DMS153 (cell line): ENCODE measurements at places on chromosomes 11 and 22.

- no peak for DNase-seq
Measured at GRCh38 chr11:124052966-124053365, 11.8 kb upstream of the OR10G7 start.

DNA sequence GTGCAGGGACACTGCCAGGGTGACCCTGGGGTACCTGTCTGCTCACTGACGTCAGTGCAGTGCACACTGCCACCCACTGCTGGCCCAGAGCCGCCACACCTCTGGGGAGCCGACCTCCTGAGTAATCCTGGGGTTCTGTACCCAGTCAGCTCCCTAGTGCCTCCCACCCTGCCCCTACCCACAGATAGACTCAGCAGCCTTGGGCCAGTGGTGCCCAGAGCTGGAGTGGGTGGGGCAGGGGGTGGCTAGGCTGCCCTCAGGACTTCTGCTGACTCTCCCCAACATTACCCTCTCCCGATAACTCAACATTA is 5.8 kb downstream of the NRXN2 start:
- no peak for DNase-seq

DNA sequence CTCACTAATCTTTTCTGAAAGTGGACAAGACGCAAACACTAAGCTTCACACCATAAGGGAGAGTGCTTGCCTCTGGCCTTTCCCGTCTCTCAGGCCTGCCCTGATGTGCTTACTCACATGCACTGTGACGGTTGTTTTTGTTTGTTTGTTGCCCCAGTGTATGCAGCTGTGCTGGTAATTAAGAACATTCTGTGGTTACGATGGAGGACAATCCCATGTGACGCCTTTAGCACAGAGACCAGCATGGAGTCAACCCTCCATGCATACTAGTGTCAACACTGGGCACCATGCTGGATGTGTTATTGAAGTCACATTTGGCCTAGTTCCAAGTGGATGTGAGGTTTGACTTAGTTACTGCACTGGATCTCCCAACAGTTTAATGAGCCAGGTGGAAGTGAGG is 27.8 kb upstream of the CDON start:
- peak; percentile 92 for DNase-seq

DNA sequence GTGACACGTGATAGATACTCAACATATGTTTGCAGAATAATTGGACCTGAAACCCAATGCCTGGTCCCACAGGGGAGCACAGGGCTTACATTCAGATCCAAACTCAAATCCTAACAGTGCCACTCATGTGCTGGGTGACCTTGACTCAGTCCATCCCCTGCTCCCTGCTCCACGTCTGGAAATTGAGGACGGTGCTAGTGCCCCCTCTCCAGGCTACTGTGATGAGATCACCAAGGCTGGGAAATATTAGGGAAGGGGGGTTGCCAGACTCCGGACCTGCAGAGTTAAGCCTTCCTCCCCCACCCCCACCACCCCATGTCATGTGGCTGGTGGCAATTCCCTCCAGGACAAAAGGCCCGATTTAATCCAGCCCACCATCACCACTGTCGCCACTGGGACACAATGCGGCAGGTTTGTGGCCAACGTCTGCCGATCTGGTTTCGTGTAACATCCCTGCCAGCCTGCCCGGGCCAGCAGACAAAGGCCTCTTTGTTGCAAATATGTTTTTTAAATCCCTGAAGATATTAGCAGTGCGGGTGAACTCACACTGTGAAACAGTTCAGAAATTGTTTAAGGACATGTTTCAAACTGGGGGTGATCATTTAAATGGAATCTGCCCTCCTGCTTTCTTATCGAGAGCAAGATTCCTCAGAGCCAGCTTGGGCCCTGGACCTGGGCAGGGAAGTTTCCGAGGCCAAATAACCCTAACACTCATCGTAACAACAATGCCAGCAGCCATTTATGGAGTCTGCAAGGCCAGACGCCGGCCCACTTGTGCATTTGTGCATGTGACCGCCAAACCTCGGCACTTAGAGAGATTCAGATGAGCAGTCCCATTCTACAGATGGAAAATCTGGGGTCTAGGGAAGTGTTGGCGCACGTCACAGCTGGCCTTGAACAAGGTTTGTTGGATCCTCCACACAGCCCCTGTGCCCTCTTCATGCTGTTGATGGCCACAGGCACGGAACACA is 19.6 kb upstream of the MN1 start:
- DNase-seq, result no peak

DNA sequence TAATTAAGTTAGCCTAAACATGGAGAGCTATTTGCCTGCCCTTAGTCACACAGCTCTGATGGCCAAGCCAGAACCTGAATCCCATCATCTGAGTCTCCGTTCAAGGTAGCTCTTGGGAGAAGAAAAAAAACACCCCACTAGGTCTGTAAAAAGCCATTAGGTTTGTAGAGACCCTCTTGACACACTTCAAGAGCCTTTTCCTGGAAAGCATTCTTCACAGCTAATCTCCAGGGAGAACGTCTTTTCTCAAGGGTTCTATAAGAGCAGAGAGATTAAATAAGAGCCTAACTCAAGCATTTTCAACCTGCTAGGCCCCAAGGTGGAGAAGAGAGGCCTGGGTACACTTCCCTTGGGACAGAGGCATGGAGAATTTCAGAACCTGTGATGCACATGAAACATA is 61.6 kb upstream of the NAV2 start:
- DNase-seq, result no peak

DNA sequence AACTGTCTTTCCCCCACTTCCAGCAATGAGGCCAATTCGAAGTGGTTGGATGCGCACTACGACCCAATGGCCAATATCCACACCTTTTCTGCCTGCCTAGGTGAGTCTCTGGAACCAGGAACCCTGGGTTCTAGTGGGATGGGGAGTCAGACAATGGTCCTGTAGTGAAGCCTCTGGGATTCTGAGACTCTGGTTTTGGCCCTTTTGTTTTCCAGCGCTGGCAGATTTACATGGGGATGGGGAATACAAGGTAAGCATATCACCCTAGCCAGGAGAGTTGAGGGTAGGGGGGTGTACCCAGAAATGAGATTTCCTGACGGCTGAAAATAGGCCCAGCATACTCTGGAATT is 530 bp downstream of the BBS1 start:
- no peak for DNase-seq

- no peak for DNase-seq
Measured at GRCh38 chr11:9956483-9956882, 292.6 kb downstream of the SWAP70 start.

DNA sequence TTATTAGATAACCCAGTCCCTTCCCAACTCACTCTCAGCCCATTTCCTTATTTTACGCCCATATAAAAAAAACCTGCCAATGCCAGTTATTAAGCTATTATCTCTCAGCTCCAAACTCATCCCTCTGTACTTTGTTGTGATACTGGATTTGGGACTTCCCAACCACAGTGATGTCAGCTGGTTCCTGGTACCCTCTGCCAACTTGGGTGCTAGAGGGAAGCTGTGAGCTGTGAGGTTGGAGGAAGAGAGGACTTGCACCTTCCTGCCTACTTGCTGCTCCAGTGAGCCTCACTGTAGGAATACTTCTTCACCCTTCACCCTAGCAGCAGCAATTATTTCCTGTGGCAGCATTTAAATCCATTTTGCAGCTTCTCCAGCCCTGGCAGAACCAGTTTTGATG is 19.2 kb upstream of the CSF2RB start:
- no peak for DNase-seq

- no peak for DNase-seq
Measured at GRCh38 chr22:28999919-29000556, 61.6 kb downstream of the C22orf31 start.

DNA sequence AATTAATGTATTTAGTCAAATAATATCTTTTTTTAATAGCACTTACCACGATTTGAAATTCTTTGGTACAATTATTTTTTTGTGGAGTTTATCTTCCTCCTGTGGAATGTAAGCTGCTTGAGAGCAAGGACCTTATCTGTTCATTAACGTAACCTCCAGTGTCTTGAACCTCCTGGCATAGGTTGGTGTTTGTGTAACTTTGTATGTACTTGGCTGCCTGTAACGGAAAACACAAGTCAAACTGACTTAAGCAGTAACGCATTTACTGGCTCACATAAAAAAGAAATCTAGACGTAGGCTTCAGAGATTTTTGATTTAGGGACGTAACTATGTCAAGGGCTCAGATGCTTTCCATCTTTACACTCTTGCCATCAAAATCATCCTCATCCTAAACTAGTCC is 56.1 kb downstream of the ARHGEF12 start:
- no peak for DNase-seq

GRCh38 chr22:37163575-37164504 is 14.1 kb upstream of the IL2RB start:
- no peak for DNase-seq

DNA sequence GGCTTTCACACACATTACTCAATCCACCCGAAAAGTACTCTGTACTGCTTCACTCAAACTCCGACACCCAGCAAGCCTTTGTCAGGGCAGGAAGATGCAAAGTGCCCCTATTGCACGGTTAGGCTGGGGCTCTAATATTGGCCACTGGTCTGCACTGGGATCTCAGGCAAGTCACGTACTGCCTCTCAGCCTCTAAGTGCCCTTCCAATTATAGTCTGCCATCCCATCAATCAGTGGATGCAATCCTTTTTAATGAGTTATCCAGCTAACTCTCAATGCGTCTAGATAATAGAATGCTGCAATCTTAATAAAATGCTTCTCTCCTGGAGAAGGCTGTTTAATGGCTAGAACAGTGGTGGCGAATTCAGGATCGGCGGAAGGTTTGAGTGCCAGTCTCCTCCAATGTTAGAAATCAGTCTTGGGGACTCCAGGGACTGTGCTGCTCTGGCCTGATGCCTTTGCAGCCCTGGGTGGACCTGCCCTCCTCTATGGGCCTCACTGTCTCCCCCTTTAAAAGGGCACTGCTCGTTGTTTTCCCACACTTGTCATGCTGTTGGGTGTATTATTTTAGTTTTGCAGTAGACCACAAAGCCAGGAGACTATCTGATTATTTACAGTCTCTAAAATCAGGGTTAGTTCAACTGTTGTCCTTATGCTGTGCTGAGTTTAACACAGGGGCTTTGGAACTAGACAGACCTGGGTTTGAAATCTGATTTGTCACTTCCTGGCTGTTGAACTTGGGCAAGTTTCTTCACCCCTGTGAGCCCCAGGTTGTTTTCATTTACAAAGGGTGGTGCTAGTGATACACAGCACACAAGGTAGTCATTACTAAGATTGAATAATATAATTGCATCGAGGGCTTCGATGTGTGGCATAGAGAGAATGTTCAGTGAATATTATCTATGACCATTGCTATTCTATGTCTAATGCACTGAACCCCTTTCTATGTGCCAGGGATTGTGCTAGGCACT is 36.7 kb downstream of the CLMP start:
- no peak for DNase-seq

DNA sequence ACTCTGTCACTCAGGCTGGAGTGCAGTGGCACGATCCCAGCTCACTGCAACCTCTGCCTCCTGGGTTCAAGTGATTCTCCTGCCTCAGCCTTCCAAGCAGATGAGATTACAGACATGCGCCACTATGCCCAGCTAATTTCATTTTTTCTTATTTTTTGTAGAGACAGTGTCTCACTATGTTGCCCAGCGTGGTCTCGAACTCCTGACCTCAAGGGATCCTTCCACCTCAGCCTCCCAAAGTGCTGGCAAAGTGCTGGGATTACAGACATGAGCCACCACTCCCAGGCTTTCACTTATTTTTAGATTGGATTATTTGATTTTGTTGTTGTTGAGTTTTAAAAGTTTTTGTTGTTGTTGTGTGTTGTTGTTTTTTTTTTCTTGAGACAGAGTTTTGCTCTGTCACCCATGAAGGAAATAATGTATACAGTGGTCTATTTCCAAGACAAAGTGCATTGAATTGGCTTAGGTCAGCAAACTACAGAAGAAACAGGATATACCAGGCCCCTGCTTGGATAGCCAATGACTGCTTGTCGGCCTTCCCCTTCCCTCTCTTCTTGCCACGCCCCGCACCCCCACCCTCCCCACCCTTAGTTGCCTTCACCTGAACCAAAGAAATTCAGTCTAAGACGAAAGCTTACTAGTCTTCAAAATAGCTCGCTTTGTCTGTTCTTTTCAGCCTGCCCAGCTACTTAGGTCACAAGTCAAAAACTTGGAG is 91.8 kb upstream of the CLDN5 start:
- DNase-seq, result no peak

GRCh38 chr11:43282607-43283440 is 29.0 kb upstream of the API5 start:
- DNase-seq, result no peak

GRCh38 chr11:15539645-15540044 is 424.9 kb downstream of the INSC start:
- DNase-seq, result peak; percentile 9

- DNase-seq, result no peak
Measured at GRCh38 chr11:121198491-121198890, 94.1 kb upstream of the SC5D start.

DNA sequence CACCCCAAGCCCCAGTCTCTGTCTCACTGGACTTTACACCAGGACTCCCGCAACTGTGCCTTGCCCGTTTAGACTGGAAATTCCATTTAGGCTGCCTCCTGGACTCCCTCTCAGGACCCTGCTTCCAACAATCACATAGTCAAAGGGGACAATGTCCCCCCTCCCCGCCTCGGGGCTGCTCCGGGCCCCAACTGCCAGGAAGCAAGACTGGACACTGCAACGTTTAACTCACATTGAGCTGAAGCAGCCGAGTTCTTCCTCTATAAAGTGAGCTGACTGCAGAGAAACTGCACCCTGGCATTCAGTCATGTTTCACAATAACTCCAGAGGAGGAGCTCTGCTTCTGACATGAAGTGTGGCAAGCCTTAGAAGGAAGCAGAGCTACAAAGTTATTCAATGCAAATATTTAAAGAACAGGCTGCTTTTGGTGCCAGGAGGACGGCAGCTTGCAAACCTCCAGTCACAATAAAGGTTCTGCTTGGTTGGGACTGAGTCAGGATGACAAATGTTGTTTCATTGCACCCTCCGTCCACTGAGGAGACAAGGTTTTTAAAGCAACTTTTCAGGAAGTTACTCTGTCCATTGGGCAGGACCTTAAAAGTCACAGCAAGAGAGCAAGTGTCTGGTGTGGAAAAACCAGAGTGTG is 19.9 kb downstream of the PACSIN2 start:
- DNase-seq, result no peak

- no peak for DNase-seq
Measured at GRCh38 chr11:126398296-126398695, 42.8 kb downstream of the ST3GAL4 start.

DNA sequence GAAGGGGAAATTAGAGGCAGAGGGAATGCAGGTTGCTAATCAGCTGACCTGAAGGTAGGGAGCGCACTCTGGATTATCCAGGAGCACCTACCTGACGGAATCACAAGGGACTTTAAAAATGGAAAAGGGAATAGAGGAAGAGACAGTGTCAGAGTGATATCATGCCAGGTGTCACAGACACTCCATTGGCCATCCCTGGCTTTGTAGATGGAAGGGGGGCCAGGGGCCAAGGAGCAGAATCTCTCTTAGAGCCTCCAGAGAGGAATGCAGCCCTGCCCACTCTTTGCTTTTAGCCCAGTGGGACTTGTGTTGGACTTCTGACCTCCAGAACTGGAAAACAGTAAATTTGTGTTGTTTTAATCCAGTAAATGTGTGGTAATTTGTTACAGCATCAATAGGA is 37.9 kb downstream of the DKK3 start:
- DNase-seq, result no peak

GRCh38 chr11:6320411-6321155 is at the start of gene CAVIN3:
Gene CAVIN3, minus strand, starts transcription at chr11:6320501. Its CDS starts 25 bp downstream, at chr11:6320476.
- no peak for DNase-seq
